Tibial nerve (tissue), 4 donors: ENCODE measurements at places on chromosomes 5 and 9.

DNA sequence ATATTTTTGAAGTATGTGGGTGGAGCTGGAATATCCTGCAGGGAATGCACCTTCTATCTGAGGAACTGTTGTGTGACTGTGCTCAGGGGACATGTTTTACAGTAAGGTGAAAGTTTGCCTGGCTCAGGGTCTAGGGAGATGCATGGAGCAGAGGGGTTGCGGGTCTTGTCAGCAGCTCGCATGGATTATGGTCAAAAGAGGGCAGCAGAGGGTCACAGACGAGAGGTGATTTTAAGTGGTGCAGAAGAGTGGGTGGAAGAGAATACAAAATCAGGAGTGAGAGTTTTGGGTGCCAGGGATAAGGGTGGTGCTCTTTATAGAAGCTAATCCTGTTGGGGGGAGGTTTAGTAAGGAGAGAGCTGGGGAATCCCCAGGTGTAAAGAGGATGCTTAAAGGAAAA, 53.5 kb upstream of the GRIN3A start:
- no peak overlapping the region for H3K4me3 ChIP-seq
- no peaks in the 10 kb centered on the region for H3K36me3 ChIP-seq
- H3K27ac ChIP-seq, result no peak overlapping the region
- DNase-seq, result peak; percentile 33
- no peaks in the 10 kb centered on the region for H3K4me1 ChIP-seq

DNA sequence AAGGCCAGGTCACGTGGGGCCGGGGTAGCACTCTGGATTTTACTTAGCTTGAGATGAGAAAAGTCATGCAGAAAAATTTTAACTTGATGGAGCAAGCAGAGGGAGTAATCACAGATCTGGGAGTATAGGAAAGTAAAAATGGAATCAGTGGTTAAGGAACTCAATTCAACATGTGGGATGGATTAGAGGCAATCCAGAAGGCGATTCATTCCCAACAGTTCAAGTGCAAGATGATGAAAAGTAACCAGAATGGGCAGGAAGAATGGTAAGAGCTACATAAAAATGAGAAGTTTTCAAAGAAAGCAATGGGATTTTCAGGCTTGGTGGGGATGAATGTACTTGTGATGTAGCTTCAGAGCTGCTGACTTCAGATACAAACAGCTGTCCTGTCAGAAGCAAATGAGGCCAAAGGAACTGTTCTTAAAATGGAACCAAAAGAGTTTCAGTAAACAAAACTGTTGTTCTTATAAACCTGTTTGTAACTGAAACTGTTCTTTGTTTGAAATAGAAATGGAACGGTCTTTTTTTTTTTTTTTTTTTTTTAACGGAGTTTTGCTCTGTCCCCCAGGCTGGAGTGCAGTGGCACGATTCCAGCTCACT, 5.6 kb upstream of the SEC24A start:
- no peaks in the 10 kb centered on the region for H3K27me3 ChIP-seq
- no peaks in the 10 kb centered on the region for H3K36me3 ChIP-seq
- DNase-seq, result no peak

GRCh38 chr5:41925555-41925951, 472 bp downstream of the FBXO4 start:
- no peaks in the 10 kb centered on the region for H3K36me3 ChIP-seq
- no peaks in the 10 kb centered on the region for H3K27me3 ChIP-seq
- peak overlapping the region; percentile 97 for H3K27ac ChIP-seq
- peaks cover 20% of the 10 kb centered on the region for H3K4me1 ChIP-seq

GRCh38 chr5:152135827-152136226, 211.2 kb upstream of the GLRA1 start:
- no peak overlapping the region for H3K27ac ChIP-seq
- DNase-seq, result no peak

GRCh38 chr5:180607861-180608571, 16.7 kb upstream of the SCGB3A1 start:
- no peaks in the 10 kb centered on the region for H3K36me3 ChIP-seq
- no peak overlapping the region for H3K4me3 ChIP-seq
- H3K27ac ChIP-seq, result no peak overlapping the region

DNA sequence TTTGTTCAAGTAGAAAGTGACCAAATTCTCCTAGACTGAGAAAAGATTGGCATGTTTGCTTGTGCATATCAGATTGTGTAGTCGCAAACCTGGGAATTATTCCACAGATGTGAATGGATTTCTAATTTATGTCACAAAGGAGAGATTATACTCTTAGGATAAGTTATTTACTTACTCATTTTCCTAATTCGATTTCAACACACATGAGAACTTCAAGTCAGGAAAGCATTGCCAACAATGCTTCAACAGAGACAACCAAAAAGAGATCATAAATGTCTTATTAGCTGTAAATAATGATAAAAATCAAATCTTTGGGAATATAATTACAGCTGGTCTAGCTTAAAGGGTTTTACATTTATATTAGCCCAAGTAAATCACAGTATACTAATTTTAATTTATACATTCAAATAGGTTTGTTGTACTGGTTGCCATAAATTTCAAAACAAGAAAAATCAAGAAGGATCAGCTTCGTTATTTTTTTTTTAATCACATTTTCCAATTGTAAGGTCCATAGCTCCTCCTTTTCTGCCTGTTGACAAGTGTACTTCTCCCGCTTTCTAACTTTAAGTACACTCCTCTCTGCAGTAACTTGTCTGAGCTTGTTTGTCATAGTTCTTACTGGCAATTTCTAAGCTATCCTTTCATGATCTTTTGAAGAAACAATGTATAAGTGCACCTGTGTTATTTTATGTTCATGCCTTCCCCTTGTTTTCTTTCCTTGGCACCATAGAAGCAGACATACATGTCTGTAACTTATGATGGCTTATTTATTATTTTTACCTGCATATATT, 246.6 kb downstream of the DEPDC1B start:
- H3K4me3 ChIP-seq, result no peak overlapping the region
- H3K36me3 ChIP-seq, result no peaks in the 10 kb centered on the region
- no peaks in the 10 kb centered on the region for H3K4me1 ChIP-seq
- no peaks in the 10 kb centered on the region for H3K27me3 ChIP-seq
- no peak overlapping the region for H3K27ac ChIP-seq

DNA sequence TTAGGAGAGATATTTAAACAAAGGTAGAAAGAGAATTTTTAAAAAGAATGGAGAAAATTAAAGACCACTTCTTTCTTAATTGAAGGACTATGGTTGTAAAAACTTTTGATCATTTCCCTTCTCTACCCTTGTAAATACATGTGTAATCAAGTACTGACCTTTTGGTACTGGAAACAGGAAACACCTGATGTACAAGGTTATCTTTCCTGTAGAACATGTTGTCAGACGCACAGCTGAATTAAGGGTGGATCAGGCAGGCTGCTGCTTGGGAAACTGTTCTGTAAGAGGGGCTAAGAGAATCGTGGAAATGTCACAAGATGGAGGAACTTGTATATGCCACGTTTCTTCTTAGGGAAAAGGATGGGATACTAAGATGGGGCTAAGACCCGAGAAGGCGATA, 341.6 kb downstream of the ZNF608 start:
- H3K27ac ChIP-seq, result no peak overlapping the region
- no peak for DNase-seq
- no peaks in the 10 kb centered on the region for H3K27me3 ChIP-seq

DNA sequence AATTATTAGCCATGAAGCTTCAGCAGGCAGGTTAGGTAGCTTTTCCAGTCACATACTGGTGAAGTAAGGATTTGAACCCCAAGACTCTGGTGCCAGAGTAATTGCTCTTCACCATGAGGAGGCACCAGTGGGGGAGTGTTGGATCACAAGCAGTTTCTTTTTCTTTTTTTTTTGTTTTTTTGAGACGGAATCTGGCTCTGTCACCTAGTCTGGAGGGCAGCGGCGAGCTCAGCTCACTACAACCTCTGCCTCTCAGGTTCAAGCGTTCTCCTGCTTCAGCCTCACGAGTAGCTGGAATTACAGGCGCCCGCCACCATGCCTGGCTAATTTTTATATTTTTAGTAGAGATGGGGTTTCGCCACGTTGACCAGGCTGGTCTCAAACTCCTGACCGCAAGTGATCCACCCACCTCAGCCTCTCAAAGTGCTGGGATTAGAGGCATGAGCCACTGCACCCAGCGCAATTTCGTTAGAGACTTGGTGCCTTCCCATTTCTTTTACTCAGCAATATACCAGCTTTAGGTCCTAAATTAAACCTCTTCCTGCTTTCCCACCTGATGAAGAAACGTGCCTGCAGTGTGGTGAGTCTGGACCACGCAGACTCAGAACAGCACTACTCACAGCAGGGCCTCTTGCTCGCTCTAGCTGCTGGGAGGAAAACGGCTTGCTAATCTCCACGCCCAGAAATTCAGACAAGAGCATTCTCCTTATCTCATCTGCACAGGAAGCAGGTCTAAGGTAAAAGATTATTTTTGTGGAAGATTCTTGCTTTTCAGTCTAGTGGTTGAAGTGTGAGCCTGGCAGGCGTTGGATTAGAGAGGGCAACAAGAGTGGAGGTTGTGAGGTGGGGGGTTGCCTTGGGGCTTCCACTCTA, at the start of gene S100Z:
Gene S100Z (plus strand): TSS at position 596 of the 873 bp plus-strand sequence. CDS start 25,346 bp downstream, outside the sequence.
- no peaks in the 10 kb centered on the region for H3K27me3 ChIP-seq
- peak within 1 kb of the TSS; percentile 44 for H3K27ac ChIP-seq
- H3K36me3 ChIP-seq, result no peaks in the 10 kb centered on the region

DNA sequence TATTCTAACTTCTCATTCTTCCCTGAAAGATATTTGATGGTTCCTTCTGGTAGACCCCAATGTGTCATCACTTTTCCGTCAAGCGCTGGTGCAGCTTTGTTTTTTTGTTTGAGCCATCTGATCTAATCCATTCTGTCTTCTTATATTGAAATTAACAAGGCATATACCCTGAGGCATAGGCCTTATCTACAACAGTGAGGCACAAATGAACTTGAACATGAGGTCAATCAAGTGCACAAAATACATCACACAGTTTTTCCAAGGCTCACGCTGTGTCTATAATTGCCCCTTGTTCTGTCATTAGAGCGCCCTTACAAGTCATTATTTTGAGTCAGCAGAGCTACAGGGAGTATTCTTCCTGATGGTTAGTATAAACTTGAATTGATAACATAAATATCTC, 406.6 kb downstream of the MAT2B start:
- H3K4me1 ChIP-seq, result no peaks in the 10 kb centered on the region
- H3K27ac ChIP-seq, result no peak overlapping the region
- H3K27me3 ChIP-seq, result no peaks in the 10 kb centered on the region
- no peaks in the 10 kb centered on the region for H3K36me3 ChIP-seq

DNA sequence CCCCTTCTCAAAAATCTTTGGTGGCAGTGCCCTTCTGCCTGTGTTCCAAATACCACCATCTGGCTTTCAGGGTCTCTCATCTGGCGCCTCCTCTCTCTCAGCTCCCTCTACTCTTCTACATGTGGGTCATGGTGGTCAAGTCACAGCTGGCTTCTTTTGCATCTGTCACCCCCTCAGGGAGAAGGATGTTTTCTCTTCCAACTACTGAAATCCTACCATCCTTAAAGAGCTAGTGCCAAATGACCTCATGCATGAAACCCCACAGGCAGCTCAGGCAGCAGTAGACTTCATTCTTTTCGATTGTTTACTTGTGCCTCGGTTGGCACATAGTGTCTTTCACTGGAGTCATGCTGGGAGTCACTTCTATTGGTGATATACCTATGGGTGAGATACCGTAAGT, 219.2 kb downstream of the DCP2 start:
- no peaks in the 10 kb centered on the region for H3K27me3 ChIP-seq
- H3K4me1 ChIP-seq, result no peaks in the 10 kb centered on the region
- H3K27ac ChIP-seq, result no peak overlapping the region
- DNase-seq, result no peak

DNA sequence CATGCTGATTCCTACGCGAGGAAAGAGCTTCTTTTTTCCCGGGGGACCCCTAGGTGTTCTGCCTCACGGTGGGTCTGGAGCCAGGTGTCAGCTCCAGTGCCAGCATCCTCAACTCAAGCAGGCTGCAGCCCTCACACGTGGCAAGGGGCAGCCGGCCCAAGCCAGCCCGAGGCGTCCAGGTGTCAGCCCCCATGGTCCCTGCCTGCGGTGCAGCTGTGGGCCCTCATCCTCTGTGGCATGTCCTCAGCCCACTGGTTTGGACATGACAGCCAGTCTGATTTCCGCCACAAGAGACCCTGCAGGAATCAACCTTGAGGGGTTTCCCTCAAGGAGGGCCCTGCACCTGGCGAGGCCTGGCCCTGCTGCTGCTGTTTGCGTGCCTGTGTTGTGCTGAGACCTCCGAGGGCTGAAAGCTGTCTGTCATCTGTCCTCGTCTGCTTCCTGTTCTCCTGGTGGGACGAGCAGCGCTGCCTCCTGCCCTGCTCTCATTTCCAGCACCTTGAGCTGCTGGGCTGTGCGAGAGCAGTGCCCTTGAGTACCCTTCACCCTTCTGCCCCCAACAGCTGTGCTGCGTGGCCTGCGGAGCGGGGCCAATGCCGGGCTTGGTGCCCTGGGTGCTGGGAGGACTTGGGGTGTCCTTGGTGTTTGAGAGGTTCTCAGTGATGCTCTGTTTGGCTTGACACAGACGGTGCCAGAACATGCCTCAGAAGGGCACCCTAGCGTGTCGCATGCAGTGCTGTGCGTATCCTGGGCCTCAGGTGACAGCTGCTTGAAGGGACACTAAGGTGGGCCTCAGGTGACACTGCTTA, 137.6 kb downstream of the CACNA1B start:
- no peaks in the 10 kb centered on the region for H3K36me3 ChIP-seq
- H3K27ac ChIP-seq, result no peak overlapping the region
- DNase-seq, result no peak

GRCh38 chr5:6343951-6344592, 34.3 kb downstream of the MED10 start:
- H3K4me3 ChIP-seq, result no peak overlapping the region
- no peaks in the 10 kb centered on the region for H3K27me3 ChIP-seq
- H3K4me1 ChIP-seq, result no peaks in the 10 kb centered on the region
- no peak overlapping the region for H3K27ac ChIP-seq
- no peak for DNase-seq

GRCh38 chr9:7238247-7238637, 480.5 kb downstream of the KDM4C start:
- H3K27me3 ChIP-seq, result no peaks in the 10 kb centered on the region
- no peak for DNase-seq
- H3K4me3 ChIP-seq, result no peak overlapping the region
- H3K27ac ChIP-seq, result no peak overlapping the region

DNA sequence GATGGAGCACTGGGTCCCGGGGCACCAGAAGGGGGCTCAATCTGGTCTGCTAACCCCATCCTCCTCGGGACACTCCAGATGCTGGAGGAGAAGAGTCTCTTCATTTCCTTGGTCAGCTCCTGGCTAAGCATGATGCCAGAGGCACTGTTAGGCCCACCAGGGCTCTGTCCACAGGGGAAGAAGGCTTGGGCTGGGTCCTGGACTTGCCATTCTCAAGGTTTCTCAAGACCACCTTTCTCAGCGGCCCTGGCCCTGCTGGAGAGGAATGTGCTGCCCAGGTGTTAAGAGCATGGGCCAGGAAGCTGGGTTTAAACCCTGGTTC, 7.9 kb downstream of the SH2D3C start:
- H3K4me3 ChIP-seq, result peak overlapping the region; percentile 38
- no peaks in the 10 kb centered on the region for H3K27me3 ChIP-seq
- DNase-seq, result no peak
- H3K27ac ChIP-seq, result peak overlapping the region; percentile 23

- H3K4me3 ChIP-seq, result no peak overlapping the region
- H3K27ac ChIP-seq, result no peak overlapping the region
- no peaks in the 10 kb centered on the region for H3K4me1 ChIP-seq
- no peaks in the 10 kb centered on the region for H3K27me3 ChIP-seq
- no peak for DNase-seq
These were observed 160.8 kb downstream of the TSSK1B start for GRCh38 chr5:113273948-113274347.
